ENCODE measurements at places on chromosomes 6 and 20. TPM values are rescaled to one million over a fixed set of nuclear protein-coding genes. Genes with fewer than 3 reads are reported as not detected.

Gene MATN4
- total RNA-seq: not detected

DNA sequence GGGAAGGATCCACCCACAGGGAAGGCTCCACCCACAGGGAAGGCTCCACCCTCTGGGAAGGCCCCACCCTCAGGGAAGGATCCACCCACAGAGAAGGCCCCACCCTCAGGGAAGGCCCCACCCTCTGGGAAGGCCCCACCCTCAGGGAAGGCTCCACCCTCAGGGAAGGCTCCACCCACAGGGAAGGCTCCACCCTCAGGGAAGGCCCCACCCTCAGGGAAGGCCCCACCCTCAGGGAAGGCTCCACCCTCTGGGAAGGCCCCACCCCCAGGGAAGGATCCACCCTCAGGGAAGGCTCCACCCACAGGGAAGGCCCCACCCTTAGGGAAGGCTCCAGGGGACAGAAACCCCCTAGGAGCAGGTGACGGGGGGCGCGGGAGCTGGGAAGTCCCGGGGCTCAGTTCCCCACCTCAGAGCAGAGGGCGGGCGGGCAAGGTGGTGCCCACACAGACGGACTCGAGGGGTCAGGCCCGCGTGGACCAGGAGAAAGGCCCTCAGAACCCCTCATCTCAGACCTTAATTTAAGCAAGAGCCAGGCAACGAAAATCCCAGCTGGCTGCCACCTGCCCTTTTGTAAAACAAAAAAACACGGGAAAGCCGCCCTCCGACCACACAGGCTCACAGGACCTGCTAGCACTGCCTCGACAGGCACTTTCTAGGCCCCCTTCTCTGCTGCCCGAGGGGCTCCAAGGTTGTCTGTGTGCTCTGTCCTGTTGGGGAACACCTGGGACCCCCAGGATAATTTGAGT, 39.7 kb downstream of the KCNQ2 start:
- DNase-seq: no peak

DNA sequence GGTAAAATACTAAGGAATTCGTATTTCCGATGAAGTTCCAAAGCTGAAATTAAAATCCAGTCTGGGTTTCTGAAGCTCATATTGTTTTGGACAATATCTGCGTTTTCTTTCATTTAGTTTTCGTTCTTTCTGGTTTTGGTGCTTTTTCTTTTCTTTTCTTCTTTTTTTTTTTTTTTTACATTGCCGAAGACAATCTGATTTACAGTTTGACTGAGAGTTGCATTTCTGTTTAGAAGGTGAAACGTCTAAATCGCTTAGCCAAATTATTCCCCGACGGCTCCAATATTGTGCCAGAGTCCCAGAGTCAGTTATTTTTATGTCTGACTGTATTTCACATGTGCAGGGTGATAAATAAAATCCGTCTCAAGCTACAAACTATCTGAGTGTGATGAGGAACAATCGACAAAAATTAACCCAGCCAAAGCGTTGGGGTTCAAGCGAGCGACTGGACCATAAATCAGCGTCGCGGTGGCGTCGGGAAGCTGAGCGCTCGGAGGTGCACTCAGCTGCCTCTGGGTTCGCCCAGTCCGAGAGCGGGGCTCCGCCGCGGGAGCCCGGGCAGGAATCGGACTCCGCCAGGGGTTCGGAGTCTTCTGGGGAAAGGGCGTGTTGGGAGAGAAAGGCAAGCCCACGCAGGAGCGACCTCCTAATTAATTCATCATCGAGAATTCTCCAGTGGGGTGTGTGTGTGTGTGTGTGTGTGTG, 8.2 kb upstream of the TBX18 start:
- no peak for DNase-seq

Gene FNDC1
- 0.50 TPM for total RNA-seq

Gene CRISP2
- total RNA-seq: not detected

DNA sequence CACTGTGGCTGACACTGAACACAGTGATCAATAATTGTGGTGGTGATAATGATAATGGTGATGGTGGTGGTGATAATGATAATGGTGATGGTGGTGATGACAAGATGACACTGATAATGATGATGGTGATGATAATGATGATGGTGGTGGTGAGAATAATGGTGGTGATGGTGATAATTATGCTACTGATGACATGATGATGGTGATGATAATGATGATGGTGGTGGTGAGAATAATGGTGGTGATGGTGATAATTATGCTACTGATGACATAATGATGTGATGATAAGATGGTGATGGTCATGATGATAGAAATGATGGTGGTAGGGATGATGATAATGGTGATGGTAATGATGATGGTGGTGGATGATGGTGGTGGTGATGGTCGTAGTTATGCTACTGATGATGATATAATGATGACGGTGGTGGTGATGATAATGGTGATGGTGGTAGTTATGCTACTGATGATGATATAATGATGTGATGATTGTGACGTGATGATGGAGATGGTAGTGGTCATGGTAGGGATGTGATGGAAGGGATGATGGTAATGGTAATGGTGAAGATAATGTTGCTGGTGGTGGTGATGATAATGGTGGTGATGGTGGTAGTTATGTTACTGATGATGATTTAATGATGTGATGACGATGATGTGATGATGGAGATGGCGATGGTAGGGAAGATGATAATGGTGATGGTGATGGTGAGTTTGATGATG, 356.5 kb upstream of the CDH4 start:
- no peak for DNase-seq

Gene PI3
- total RNA-seq: 0.40 TPM

- DNase-seq: no peak
Measured at GRCh38 chr20:32357375-32357868, 709 bp upstream of the ASXL1 start.

Gene FOXQ1
- total RNA-seq: not detected

DNA sequence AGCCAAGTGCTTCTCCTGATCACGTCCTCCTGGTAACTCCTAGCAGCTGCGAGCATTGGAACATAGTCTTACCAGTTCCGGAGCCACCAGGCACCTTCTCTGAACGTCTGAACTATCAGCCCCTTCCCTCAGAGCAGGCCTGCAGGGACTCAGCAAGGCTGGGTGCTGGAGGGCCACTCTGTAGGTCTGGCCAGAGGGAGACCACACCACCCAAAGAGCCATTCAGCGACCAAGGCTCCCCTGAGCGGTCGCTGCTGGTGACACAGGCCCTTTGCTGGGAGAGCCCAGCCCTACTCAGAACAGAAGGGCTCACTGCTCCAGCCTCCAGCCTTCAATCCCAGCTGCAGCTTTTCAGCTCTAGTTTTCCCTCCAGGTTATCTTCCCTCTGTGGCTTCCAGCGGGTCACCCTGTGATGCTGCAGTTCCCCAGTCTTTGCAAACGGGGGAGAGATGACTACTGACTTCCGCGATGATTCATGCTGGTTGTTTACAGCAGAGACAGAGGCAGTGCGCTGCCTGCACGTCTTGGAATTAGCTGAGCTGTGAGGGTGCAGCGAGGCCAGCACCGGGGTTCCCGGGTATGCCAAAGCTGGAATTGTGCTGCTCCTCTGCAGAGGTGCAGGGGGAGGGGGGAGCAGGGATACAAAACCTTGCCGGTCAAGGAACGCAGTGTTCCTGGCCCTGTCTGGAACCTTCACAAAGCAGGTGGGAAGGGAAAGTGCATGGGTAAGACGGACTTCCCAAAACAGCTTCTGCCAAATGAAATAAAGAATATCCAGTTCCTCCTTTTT, 161.4 kb downstream of the LY86 start:
- peak; percentile 90 for DNase-seq

Gene XKR7
- total RNA-seq: 0.02 TPM

Gene NRSN1
- not detected for total RNA-seq

DNA sequence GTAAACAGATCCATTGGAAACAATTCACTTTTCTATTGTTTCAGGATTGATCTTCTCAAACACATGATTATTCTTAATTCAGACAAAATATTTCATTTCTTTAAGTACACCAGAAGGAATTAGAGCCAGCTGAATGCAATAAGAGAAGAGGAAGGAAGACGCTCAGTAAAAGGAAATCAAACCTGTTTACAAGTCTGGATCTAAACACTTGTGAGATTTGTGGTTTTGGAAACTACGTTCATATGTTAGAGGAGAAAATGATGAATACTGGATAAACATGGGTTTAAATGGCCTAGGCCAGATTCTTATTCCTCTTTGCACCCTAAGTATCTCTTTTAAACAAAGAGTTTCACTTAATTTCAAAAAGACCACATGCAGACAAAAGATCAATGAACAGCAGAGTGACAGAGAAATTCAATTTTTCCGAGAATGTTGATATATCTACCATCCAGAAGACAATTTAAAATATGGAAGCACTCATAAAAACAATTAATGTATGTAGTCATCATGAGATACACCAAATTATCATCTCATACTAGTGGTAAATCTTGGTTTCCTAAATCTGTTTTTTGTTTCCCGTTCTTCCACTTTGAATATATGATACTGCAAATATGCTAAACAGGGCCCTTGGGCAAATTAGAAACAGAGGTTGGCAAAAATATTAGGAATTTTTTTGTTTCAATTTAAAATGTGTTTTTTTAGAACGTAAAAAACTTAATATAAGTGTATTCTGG, 703.5 kb upstream of the CITED2 start:
- DNase-seq: no peak

- no peak for DNase-seq
Measured at GRCh38 chr6:160692369-160692959, 9.6 kb upstream of the PLG start.

- no peak for DNase-seq
Measured at GRCh38 chr6:162785632-162786242, 58.0 kb downstream of the PACRG start.

Gene CGAS
- 0.44 TPM for total RNA-seq

Gene OVOL2
- not detected for total RNA-seq

DNA sequence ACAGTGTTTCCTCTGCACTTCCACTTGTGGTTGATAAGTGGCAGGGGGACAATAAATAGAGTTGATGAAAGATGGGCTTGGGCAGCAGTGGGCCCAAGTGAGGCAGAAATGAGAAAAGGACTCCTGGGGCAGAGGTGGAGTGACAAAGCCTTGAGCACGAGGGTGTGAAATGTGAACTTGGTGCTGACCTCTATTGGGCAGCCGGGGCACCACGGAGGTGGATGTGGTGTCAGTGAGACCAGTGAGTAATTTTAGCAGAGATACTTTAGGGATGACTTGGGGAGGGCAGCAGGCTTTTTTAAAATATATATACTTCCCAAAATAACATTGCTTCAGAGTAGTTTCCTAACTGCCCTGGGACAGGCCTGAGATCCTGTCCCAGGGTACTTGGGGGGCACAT, 30.6 kb upstream of the MYLK2 start:
- peak; percentile 36 for DNase-seq

DNA sequence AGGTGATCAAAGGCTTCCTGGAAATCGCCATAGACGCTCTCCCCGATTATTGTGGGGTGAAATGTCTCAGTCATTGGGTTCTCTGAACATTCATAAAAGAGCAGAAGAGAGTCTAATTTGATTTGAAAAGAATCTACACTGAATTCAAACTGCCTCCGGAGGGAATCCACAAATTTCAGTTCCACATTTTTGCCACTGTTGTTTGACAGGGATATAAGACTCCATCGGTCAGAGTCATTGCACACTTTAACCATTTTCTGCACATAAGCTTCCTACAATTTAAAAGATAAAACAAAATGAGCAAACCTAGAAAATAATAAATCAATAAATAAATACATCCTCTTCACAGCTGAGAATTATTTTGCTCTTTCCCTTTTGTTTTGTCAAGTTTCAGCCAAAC, 2.3 kb downstream of the TENT5A start:
- no peak for DNase-seq

Gene LY6G5C
- 2.5 TPM for total RNA-seq

GRCh38 chr6:135008072-135008940, 46.3 kb downstream of the HBS1L start:
- no peak for DNase-seq

Gene TUBB1
- 0.08 TPM for total RNA-seq

DNA sequence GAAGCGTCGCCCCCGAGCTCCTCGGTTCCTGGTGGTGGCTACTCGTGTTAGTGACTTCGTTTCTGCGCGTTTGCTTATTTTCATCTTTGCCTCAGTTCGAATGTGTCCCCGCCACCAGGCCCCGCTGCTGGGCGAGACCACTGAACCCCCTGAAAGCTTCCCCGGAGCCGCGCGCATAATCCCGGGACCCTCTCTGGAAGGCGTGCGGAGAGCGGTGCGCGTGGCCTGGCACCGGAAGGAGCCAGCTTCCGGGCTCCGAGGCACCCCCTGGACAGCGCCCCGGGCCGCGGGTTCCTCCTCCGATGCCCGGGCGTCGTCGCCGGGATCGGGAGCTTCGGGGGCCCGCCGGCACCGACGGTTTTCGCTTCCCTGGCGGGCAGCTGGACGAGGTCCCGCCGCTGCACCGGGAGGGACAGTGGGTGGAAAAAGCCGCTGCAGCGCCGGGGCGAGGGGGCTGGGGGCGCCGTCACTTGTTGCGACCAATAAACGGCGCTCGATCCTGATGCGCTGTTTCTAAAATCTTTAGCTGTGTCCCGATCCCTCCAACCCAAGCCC, 643 bp upstream of the SLC35D3 start:
- no peak for DNase-seq

- no peak for DNase-seq
Measured at GRCh38 chr6:100724696-100725095, 156.4 kb downstream of the ASCC3 start.

- no peak for DNase-seq
Measured at GRCh38 chr6:20403766-20404640, 2.3 kb downstream of the E2F3 start.

DNA sequence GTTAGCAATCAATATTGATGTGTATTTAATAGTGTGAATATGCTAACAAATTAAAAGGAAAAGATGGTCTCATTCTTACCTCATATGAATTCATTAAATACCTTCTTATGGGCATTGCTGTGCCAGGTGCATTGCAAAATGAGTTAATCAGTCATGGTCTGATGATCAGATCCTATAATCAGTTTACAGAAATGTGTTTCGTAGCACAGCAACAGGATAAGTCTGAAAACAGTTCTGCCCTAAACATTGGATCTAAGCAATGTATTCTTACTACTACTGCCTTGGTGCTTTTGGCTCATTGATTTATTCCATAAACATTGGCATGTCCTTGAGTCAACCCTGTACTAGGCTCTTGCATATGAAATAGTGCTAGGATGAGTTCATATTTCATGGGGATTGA, 417.0 kb upstream of the JAG1 start:
- DNase-seq: no peak

Gene GATA5
- 0.14 TPM for total RNA-seq

GRCh38 chr6:34953061-34954025, 64.3 kb downstream of the ANKS1A start:
- no peak for DNase-seq

DNA sequence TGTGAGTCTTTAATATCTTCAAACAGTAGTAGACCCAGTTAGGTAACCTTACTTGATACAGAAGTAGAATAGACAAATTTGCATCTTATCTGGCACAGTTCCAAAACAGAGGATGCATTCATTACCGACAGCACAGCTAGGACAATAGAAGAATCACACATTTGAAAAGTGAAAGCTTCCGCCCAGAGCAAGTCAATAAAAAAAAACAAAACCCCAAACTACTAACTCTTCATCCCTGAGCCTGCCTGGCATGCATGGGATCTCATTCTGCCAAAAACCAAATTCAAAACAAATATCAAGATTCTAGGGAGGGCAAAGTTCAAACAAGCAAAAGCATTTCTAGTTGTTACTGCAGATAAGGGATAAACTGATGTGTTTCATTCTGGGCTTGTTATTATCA, 235.4 kb downstream of the BTBD9 start:
- DNase-seq: no peak
